ENCODE measurements at places on chromosomes 5 and 9. TPM values are rescaled to one million over a fixed set of nuclear protein-coding genes. Genes with fewer than 3 reads are reported as not detected.

SLC6A3 gene
- total RNA-seq, result not detected

DPP7 gene
- 32.4 TPM for total RNA-seq

FYB1 gene
- 6.2 TPM for total RNA-seq

DMGDH gene
- 3.3 TPM for total RNA-seq

GGTA1 gene
- total RNA-seq, result 9.6 TPM

KIF24 gene
- 2.6 TPM for total RNA-seq

MYMK gene
- 0.89 TPM for total RNA-seq

TAF11L3 gene
- total RNA-seq, result not detected

GRXCR2 gene
- not detected for total RNA-seq

ACTBL2 gene
- 5.8 TPM for total RNA-seq

PRUNE2 gene
- 13.6 TPM for total RNA-seq

PCYOX1L gene
- 6.5 TPM for total RNA-seq

WDR38 gene
- total RNA-seq, result not detected

CACNA1B gene
- 0.30 TPM for total RNA-seq

STK32A gene
- 5.0 TPM for total RNA-seq

CSF2 gene
- total RNA-seq, result not detected

TLX3 gene
- total RNA-seq, result not detected

OR1J2 gene
- total RNA-seq, result not detected

SOHLH1 gene
- total RNA-seq, result not detected

KCNT1 gene
- 0.39 TPM for total RNA-seq

PPP3R2 gene
- total RNA-seq, result not detected

LCN1 gene
- not detected for total RNA-seq

HAVCR1 gene
- total RNA-seq, result 0.30 TPM

PCDHGB7 gene
- 7.6 TPM for total RNA-seq

PAX5 gene
- total RNA-seq, result 0.30 TPM

FABP6 gene
- not detected for total RNA-seq

ANKRD20A1 gene
- total RNA-seq, result 0.89 TPM
